ENCODE measurements at places on chromosomes 6 and 20.

DNA sequence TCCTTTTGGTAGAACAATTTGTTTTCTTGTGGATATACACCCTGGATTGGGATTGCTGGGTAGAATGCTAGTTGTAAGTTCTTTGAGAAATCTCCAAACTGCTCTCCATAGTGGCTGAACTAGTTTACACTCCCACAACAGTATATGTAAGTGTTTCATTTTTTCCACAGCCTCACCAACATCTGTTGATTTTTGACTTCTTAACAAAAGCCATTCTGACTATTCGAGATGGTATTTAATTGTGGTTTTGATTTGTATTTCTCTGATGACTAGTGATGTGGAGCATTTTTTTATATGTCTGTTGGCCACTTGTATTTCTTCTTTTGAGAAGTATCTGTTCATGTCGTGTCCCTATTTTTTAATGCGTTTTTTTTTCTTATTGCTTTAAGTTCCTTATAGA is 444.1 kb downstream of the CBLN4 start:
- no peak for DNase-seq

DNA sequence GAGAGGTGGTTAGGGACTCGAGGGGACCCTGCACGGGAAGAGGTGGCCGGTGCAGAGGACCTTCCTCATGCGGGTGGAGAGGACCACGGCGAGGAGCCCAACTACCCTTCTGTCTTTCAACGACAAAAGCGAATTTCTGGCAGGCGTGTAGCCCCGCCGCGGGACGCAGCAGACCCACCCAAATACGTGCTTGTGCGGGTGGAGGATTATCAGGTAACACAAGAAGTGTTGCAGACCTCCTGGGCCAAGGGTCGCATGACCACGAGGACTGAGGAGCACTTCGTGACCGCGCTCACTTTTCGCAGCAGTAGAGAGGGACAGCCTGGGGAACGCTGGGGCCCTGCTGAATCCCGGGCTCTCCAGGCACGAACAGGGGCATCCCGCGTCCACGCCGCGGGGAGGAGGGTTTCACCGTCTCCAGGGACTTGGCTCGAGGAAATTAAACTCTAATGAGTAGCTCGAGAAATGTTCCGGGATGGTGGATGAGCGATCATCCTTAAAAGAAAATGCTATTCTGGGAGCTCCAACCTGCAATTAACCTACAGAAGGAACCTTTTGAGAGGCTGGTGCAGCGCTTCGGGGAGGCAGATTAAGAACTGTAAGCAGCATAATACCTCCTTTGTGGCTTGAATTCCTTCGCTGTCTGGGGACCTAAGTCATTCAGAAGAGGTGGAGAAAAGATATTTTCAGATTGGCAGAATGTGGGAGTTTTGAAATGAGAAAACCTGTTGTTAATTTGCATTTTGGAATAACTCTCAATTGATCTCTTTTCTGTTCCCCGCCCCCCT is 804 bp downstream of the C6orf141 start:
- DNase-seq, result peak; percentile 56

DNA sequence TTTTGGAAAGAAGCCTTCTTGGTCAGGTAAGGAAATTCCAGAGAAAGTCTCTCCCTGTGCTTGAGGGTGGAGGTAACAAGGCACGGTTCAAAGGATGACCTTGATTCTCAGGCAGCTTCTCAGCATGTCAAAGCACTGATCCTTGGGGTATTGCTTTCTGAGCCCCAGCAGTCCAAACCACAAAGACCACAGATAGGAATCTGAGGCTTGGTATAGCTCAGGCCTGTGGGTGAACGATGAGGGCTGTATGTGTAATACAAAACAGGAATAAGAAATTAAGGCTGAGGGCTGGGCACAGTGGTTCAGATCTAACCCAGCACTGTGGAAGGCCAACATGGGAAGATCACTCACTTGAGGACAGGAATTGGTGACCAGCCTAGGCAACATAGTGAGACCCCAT is 70.2 kb upstream of the SLC22A1 start:
- DNase-seq, result no peak

- DNase-seq, result no peak
Measured at GRCh38 chr6:98146656-98147055, 687.7 kb upstream of the POU3F2 start.

DNA sequence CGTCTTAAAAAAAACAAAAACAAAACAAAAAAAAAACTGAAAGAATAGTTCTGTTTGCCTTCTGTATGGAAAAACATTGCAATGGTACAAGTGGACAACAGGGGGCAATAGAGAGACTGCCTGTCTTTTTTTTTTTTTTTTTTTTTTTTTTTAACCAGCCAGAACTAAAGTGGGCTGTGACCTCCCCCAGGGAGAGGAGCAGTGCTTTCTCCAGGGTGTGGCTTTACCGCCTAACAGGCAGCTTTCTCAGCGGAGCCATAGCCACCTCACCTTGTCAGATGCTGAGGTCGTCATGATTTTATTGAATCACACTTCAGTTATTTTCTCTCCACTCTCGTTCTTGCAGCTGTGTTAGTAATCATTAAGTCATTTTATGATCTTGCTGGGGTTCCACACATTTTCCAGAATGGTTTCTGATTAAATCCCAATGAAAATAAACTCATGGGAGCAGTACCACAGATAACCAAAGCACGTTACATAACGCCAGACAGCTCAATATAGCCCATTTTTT is 78.4 kb downstream of the GMPR start:
- peak; percentile 48 for DNase-seq

- DNase-seq, result no peak
Measured at GRCh38 chr6:168156742-168157265, 77.8 kb upstream of the FRMD1 start.

Measured in D341Med (cell line).